ENCODE measurements at places on chromosomes 7 and 10.

DNA sequence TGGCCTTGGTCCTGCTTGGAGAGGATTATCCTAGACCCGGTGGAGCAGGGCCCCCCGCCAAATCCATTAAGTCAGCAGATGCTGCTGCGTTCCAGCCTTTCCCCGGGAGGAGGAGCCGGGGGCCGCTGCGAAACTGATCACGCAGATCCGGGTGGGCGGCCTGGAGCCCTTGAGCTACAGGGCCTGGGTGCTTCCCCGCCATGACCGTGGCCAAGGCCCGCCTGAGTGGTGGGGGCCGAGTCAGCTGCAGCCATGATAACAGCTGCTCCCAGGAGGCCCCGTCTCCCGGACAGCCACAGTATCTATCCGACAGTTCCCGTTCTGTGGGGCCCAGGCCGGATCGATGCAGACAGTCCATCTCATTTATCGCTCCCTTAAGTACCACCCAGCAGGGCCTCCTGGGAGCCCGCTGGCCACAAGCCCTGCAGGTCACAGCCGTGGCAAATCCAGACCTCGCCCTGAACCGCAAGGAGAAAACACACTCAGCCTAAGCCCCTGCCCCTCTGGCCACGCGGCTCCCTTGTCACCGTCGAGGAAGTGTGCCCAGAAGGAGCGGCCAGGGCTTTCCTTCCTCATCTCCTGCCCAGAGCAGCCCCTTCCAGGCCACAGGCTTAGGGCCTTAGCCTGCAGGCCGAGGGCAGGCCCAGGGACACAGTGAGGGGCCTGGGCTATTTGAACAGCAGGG, 34.4 kb upstream of the SLC29A4 start:
- no peak for DNase-seq

DNA sequence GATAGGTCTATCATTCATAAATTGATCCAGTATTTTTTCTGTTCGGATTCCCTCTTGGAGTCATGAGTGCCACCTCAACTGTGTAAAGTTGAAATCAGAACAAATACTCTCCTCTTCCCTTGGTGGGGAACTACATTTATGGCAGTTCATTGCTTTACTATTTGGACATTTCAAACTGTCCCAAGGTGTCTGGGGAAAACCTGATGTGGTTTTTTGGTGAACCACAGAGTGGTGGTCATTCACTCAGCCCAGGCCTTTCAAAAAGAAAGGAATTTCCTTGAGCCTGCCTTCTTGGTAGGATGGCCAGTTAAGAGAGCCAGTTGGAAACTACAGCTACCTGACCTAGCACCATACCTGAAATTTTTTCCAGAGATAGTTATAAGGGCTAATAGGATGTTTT, 59.0 kb downstream of the ABCB1 start:
- no peak for DNase-seq

DNA sequence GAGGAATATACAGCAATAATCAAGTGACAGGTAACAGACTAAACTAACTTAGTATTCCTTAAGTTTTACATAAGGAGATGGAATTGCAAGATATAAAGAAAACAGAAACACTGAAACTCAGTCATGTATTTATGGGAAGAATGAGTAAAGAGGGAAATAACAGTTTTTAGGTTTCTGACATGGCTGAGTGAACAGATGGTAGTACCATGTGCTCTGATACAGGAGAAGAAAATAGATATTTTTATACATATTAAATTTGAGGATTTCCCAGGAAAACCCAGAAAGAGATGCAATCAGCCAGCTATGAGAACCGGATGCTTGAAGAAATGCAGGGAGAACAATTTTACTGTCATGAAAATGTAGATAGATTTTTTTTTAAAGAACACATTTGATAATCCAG, 669.5 kb upstream of the GRM3 start:
- no peak for DNase-seq

DNA sequence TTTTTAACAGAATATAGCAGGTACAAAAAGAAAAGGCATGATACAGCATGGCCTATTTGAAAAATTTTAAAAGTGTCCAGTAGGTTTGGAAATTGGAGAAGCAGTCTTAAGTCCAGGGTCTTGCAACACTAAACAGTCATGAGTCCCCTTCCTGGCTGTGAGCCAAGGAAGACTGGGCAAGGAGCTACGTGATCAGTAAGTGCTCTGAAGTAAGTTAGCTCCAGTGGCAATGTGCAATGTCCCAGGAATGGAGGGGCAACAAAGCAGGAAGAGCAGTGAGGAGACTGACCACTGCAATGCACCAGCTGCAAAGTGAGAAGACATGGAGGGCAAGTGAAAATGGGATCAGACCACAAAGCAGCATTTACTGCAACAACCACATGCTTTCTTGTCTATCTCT, 72.9 kb upstream of the GRID1 start:
- DNase-seq = no peak

DNA sequence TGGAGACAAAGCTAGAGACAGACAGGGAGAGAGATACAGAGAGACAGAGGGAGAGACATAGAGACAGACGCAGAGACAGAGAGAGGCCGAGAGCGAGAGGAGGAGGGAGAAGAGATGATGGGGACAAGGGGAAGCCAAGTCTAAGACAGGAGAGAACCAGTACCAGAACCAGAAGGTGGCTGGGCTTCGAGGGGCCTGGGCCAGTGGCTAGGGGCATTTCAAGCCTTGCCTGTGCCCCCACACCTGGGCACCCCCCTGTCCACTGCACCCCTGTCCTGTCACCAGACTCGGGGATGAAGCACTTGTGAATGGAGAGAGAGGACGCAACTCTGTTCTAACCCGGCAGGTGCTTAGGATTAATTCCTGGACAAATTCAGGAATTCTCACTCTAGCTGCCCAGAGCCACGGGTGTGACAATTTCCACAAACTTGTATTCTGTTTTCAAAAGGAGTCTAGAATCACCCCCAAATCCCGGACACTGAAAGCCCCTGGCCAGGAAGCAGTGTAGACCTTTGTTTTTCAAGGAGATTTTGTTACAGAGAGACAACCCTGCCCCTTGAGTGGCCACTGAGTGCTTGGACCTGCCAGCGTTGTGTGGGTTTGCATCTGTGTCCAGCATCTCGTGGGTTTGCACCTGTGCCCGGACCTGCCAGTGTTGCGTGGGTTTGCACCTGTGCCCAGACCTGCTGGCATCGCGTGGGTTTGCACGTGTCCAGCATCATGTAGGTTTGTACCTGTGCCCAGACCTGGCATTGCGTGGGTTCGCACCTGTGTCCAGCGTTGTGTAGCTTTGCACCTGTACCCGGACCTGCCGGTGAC, 157.3 kb downstream of the WDR37 start:
- no peak for DNase-seq

DNA sequence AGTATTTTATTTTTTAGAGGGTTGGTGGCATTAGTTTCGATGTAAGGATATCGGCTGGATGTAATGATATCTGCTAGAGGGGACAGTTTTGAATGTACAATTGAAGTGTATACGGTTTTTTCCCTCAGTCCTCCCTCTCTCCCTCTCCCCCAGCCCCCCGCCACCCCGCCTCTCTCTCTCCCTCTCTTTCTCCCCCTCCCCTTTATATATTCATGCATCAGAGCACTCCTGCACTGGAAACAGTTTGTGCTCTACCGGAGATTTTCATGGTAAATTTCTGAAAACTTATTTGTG, 1.6 kb downstream of the GLCCI1 start:
- DNase-seq = no peak

- peak; percentile 82 for DNase-seq
Observed at GRCh38 chr10:71708301-71708703, 11.3 kb downstream of the C10orf105 start.

- no peak for DNase-seq
Observed at GRCh38 chr10:124698545-124699469, 45.4 kb downstream of the FAM53B start.

DNA sequence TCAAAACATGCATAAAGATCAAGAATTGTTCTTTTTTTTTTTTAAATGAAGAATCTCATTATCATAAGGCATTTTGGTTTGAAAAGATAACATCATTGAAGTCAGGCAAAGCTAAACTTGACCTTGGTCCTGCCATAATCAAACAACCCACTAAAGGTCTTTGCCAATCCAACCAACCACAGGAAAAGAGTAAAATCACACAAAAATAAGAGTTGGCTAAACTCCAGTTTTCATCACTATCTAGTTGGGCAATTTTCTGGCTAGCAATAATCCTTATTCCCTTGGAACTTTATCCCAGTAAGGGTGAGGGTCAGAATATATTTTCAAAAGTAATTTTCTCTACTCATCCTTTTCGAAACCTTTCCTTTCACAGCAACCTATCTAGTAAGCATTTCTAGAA, 62.4 kb downstream of the HIBADH start:
- DNase-seq = no peak

- no peak for DNase-seq
Observed at GRCh38 chr10:29634105-29634504, 666 bp downstream of the SVIL start.

DNA sequence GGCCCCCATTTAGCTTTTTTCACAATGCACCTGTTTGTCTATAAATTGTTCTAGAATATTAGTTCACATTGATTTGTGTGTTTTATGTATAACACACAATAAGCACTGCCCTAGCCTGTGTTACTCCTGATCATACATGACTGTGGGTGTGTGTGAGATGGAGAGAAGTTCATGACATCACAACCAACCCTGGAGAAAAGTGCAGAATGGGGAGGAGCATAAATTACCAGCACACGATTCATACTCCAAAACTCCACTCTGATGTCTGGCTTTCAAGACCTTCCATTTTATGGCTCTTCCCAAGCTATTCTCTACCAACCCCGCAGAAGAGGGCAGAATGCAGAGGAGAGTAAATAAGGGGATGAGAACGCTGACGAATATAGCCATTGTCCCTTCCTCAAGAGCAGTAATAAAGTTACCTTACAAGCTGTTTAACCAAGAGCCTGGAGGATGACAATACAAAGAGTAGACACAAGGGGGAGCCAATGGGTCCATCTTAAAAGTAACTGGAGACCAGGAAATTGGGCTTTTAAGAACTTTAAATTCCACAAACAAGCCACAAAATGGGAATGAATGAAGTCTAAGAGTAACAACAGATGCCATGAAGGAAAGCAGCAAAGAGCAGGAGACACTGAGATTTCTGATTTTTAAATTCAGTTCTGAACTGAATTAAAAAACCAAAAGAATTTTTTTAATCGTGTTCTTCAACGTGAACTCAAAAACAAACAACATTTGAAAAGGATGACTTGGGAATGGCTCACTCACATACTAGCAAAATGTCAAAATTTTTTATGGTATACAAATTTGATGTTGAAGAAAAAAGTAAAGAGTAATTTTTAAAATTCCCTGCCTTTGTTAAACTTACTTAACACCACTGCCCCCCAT, 159.6 kb downstream of the PARD3 start:
- DNase-seq = peak; percentile 35

DNA sequence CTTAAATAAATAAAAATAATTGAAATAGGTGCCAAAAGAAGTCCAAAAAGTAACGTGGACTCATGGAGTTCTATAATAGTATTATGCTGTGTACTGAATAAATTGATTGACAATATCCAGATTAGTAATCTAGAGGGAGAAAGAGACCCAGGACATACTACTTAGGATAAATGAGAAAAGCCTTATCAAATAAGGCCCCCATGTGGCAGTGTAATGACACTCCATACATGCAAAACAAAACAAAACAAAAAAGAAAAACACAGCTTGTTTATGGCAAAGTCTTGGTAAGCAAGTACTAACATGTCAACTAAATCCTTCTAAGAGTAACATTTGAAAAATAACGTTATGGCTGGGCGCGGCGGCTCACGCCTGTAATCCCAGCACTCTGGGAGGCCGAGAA, 3.6 kb upstream of the RUNDC3B start:
- DNase-seq = no peak

GRCh38 chr7:100567031-100567730, 6.5 kb downstream of the SAP25 start:
- DNase-seq = no peak

GRCh38 chr10:62069452-62070178, 168.1 kb downstream of the ARID5B start:
- DNase-seq = no peak

GRCh38 chr10:35933940-35934641, 292.0 kb upstream of the FZD8 start:
- DNase-seq = no peak

GRCh38 chr10:30171601-30172000, 112.2 kb upstream of the JCAD start:
- no peak for DNase-seq

- no peak for DNase-seq
Observed at GRCh38 chr7:68601826-68602225, 996.4 kb upstream of the AUTS2 start.

DNA sequence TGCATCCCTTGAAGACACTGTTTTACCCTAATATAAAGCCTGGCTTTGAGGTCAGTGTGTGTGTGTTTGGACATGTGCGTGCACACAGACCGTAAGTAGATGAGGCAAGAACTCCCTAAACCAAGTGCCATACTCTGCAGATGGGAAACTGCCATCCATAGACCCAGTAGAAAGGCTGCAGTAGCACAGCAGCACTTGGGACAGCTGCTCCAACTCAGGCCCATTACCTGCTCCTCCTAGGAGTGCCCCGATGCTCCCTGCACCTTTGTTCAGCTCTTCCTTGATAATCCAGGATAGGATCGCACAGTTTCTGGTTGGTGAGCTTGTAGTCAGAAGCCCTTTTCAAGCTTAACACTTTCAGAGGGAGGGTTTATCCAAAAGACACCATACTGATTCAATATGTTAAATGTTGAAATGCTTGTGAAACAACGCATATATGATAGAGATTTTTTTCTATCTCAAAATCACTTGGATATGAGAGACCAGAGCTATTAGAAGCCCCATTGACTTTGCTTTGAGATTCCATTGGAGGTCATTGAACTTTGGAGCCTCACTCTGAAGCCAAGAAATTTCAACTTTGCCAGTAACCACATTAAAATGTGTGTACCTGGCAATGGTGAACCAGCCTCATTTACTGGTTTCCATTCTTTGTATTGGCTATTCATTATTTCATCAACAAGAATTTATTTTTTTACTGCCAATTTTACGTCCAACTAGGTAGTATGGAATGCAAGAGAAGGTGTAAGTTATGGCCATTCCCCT, 757.0 kb upstream of the GALNT17 start:
- no peak for DNase-seq

DNA sequence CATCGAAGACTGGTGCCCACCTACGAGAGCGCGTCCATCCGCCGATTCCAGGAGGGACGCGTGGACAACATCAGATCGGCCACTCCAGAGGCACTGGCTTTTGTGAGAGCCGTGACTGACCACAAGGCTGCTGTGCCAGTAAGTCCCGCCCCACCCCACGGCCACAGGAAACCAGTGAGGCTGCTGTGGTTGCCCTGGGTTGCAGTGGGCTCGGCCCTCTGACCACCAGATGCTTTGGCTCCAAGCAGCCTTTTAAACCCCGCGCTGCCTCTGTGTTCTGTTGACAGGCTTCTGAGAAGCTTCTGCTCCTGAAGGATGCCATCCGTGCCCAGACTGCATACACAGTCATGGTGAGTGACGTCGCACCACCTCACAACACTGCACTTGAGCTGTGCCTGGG, 24.4 kb upstream of the C10orf53 start:
- no peak for DNase-seq

DNA sequence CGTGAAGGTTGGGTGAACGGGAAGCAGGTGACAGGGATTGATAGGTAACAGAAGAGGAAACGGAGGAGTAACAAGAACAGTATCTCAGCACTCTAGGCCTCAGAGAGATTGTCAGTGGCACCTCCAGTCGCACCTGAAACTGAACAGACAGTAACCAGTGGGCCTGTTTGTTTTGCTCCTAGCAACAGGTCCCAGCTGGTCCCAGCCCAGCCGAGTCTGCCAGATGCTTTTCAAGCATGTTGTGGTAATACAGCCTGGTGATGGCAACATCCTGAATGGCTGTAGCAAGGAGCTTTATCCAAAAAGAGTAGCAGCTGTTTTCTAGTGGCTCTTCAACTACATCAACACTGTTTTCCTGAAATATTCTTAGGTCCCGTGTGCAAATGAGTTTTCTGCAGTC, 4.7 kb downstream of the CACNB2 start:
- no peak for DNase-seq
